ENCODE measurements at places on chromosomes 3 and 15. TPM values are rescaled to one million over a fixed set of nuclear protein-coding genes. Genes with fewer than 3 reads are reported as not detected.

CTXN2 gene
- total RNA-seq, result not detected

XYLB gene
- 2.2 TPM for total RNA-seq

HOMER2 gene
- total RNA-seq, result 23.7 TPM

BCL2A1 gene
- not detected for total RNA-seq

CLDND1 gene
- total RNA-seq, result 117 TPM

ERICH6 gene
- total RNA-seq, result 0.38 TPM

SLC25A20 gene
- 17.5 TPM for total RNA-seq

DUOXA1 gene
- total RNA-seq, result not detected

LRTM1 gene
- not detected for total RNA-seq

DNA sequence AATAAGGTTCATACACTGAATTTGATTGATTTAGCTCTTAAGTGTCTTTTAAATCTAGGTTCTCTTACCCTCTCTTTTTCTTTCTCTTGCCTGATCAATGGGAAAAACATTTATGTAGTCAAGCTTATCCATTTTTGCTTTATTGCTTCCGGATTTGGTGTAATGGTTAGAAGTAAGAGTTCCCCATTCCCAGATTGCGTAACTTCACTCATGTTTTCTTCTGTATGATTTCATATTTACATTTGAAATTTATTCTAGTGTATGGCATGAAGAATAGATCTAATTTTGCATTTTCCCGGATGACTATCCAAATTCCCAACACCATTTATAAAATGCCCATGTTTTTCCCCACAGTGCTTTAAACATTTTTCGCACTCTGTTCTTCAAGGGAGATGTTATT is 27.9 kb upstream of the SV2B start:
- DNase-seq, result no peak

DNA sequence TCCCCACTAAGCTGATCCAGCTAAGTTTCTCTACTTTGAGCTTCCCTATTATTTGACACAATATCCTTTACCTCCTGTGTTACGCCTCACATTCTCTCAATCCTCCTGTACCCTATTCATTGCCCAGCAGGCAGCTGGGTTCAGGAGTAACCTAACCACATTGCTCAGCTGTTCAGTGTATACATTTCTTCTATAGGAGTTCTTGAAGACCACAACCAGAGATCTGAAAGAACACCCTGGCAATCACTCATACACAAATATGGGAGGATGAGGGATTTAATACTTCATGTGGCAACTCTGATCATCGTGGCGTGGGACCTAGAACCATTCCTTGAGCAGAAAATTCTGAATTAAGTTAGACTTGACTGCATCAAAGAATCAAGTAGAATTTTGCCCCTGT is 346.8 kb upstream of the ARPP21 start:
- no peak for DNase-seq

DNA sequence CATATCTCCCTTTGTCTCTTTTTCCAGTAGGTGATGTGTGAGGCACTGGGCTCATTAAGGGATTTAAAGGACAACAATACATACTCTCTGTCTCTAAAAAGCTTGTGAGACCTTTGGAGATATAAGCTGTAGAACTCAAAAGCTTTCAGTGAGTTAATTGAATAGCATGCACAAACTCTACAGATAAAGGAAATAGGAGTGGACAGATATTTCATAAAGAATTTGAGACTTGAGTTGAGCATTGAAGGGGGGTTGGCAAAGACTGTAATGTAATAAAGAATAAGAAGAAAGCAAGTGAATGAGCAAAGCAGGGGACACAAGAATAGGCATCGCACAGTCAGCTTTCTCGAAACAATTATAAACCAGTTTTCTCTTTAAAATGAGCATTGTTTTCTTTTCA is 583.4 kb upstream of the DPPA4 start:
- DNase-seq, result no peak

DNA sequence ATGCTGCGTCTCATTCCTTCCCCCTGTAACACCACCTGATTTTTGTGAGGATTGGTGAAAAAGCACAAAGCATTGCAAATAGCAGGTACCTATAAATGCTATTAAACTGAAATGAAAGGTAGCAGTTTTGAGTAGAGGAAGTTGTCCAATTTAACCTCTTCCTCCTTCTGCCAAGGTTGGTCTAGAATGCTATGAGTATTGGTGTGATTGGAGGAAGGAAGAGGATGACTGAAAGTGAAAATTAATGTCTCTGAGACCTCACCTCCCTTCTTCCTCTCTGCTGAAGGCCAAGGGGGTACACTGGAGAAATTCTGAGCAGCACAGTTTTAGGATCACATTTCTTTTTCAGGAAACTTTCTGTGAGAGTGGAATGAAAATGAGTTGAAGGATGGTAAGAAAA is 94.4 kb downstream of the DTWD1 start:
- DNase-seq, result no peak

DNA sequence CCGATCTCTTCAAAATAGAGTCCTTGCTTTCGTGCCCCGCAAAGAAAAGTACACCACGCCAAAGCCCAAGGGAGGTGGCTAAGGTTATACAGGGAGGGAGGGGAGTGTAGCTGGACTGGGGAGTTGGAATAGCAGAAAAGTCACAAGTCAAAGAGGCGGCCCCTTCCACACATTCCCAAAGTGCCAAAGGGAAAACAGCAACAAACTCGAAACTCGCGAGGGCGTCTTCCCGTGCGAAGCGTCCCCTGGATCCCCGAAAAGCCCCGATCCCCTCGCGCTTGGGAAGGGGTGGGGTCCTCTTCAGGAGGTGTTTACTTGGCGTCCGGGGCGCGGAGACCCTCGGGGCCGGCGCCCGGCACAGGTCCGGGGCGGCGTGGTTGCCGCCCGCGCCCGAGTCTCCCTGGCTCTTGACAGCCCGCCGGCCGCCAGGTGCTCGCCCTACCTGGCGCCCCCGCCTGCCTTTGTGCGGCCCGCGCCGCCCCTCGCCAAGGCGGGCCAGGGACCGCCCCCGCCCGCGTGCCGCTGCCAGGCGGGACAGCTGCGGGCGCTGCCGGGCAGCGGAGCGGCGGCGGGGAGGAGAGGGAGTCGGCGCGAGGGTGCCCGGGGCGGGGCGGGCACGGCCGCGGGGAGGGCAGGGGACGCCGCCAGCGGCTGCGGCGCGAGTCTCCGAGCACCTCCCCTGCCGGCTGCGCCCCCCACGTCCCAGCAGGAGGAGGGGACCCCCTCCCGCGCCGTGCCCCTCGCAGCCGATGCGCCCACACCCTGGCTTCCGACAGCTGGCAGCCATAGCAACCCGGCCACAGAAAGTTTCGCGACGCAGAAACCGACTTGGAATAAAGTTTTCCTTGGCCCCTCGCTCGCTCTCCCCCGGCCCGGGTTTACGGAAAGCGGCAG is 966 bp downstream of the MYO1E start:
- DNase-seq, result peak; percentile 31

- DNase-seq, result no peak
Observed at GRCh38 chr15:71337197-71337845, 222.1 kb downstream of the THSD4 start.

DNA sequence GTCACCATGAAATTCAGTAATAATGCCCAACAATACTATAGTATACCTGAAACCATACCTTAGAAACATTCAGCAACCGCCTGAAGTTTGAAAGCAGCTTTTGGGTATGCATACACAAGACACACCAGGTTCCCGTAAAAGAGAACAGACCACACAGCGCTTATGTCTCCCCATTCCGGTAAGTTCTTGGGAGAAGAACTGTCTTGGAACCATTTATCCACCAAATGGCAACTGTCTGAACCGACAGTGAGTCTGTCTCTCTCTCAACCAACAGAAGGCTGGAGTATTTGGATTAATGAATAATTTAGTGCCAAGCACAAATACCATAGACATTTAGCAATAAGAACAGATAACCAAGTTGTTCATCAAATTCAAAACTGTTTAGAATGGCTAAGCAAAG is 7.6 kb downstream of the RGMA start:
- no peak for DNase-seq

DNA sequence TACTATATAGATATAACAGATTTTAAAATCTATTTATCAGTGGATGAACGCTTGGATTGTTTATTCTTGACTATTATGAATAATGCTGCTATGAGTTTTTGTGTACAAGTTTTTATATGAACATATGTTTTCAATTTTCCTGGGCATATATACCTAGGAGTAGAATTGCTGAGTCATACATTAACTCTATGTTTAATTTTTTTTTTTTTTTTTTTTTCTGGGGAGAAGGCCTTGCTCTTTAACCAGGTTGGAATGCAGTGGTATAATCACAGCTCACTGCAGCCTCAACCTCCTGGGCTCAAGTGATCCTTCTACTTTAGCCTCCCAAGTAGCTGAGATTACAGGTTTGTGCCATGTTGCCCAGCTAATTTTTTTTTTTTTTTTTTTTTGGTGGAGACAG is 9.1 kb downstream of the CIDEC start:
- DNase-seq, result peak; percentile 31

DNA sequence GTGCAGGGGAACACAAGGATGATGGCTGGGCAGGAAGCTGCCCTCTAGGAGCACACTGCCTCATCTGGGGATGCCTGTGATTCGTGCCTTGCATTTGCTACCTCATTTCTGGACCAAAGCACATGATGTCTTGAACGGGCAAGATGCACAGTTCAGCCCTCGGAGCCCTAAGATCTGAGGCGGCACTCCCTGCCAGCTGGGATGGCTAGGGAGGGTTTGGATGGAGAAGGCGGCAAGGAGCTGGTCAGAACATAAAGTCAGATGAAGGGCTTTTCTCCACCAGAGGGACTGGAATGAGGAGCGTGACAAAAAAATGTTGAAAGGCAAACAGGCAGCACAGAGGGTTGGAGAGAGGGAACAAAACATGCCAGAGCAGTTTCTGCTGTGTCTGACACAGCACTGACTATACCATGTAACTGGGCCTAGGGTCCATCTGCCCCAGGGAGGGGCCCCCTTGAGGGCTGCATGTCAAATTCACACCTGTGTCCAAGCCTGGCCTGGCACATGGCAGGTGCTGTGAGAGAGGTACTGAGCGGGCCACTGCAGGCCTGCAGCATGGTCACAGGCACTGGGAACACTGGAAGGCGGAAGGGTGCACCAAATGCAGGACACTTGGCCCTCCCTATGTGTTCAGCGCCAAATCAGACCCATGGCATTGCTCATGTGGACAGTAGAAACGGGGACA is 21.7 kb downstream of the TMEM43 start:
- no peak for DNase-seq

GRCh38 chr3:159994182-159994581 is 5.5 kb downstream of the IL12A start:
- DNase-seq, result peak; percentile 42

DNA sequence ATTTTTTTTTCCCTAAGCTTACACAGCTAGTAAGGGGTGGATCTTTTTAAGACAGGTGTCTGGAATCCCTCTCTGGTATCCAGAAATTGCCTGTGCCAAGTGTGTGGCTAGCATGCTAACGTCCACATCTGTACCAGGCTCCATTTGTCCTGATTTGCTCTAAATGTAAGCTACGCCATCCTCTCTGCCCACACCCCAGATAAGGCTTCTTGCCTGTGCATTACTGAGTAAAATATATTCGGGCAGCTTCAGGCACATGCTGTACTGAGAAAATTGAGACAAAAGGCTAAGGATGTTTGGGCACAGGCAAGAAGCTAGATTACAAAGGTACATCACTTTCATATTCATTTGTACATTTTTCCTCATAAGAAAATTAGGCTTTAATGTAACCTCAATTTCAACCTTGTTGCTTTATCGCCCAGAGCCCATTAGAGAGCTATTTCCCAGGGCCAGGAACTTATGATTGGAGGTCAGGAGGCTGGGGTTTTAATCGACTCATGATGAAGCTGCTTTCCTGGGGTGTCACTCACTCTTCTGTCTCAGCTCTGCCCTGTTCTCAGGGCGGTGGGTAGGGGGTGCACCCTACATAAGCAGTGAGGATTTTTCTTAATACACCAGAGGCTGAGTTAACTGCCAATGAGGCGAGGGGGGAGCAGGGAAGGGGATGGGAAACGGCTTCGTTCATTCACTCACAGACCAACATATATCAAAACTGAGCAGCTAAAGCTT is 106.3 kb downstream of the RORA start:
- no peak for DNase-seq

DNA sequence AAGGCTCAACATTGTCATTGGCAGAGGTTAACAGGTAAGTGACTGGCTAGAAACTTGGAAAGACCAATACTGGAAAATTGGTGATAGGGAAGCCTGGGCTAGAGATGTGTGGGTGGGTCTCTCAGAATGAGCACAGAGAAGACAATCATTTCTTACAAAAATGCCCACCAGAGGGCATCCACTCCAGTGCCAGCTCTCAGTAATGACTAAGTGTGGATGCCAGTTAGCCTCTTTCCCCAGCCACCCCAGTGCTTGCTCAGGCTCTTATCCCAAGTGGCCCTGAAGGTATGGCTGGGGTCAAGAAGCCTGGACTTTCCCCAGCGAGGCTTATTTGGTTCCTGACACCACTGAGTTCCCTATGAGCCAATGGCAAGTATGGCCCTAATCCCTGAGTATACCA is 115.9 kb upstream of the ST8SIA2 start:
- DNase-seq, result peak; percentile 24

DNA sequence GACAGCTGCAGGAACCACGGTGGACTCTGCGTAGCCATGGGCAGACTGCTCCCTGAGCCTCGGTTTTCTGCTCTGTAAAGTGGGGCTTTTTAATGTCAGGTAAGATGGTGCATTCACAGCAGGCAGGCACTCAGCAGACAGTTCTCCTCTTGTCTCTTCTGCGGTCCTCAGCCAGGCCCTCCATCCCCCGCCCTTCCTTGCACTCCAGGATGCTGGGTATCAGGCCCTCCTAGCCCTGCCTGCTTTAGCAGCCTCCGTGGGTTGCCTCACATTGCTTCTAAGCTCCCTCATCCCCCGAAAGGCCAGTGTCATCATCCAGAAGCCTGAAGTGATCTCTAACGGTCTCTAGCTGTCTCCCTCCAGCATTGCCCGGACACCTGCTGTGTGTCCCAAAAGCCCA is 115.7 kb downstream of the WNT7A start:
- no peak for DNase-seq

GRCh38 chr15:41512940-41513505 is 604 bp downstream of the LTK start:
- DNase-seq, result peak; percentile 31

DNA sequence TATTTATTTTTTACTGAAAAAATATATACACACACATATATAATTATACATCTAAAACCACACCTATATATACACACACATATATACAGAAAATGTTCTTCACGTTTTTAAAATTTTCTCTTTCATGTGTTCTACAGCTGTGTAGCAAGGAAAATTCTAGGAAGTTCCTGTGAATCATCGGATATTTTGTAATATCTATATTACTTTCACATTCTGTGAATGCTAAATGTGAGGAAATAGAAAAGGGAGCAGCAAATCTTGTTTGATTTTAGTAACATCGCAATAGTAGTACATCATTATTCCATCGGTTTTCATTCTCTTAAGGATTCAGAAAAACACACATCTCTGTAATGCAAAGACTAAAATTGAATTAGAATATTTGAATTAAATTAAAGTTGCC is 836.8 kb upstream of the NECTIN3 start:
- peak; percentile 9 for DNase-seq

DNA sequence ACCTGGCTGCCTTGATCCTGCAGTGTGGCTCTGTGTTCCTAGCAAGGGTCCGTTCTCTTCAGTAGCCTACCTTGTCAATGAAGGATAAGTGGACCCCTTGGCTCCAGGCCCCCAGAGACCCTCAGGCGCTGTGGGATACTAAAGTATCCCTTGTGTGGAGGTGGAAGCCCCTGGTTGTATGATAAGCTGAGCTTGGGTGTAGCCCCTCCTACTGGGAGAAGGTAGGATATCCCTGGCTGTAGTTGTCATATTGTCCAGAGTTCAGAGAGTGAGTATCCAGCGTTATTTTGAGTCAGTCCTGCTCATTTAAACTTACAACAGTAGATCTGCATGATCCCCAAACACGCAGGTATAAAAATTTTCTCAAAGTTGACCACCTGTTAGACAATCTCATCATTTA is 496.8 kb downstream of the CNTN4 start:
- DNase-seq, result no peak

GRCh38 chr3:133691273-133692107 is 29.7 kb upstream of the TOPBP1 start:
- DNase-seq, result peak; percentile 32
